ENCODE measurements at places on chromosomes 3 and 15.
A peak's percentile ranks its signal among the peaks of the same experiment; 100 is the strongest.

DNA sequence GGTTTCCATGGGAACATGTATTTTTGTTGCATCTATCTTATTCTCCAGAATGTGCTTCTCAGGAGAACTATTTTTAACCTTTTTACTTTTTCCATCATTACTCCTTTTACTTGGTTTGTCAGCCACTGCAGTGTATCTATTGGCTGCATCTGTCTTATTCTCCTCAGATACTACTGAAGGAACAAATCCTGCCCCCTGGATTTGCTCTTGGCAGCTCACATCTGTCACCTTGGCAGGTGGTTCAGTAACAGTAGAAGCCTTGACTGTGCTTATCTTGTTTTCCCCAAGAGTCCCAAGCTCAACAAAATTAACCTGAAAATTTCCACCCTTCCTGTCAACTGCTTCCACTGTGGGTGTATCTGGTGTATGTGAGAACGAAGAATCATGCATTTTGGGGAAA lies 106.0 kb downstream of the MAP4 start:
- DNase-seq: no peak

DNA sequence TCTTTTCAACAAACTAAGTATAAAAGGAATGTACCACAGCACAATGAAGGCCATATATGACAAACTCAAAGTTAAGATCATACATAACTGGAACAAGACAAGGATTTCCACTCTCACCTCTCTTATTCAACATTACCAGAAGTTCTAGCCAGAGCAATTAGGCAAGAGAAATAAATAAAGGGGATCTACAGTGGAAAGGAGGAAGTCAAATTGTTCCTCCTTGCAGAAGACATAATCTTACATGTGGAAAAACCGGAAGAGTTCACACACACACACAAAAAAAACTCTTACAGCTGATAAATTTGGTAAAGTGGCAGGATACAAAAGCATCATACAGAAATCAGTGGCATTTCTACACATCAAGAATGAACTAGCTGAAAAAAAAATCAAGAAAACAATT lies 277.9 kb downstream of the MCTP2 start:
- no peak for DNase-seq

DNA sequence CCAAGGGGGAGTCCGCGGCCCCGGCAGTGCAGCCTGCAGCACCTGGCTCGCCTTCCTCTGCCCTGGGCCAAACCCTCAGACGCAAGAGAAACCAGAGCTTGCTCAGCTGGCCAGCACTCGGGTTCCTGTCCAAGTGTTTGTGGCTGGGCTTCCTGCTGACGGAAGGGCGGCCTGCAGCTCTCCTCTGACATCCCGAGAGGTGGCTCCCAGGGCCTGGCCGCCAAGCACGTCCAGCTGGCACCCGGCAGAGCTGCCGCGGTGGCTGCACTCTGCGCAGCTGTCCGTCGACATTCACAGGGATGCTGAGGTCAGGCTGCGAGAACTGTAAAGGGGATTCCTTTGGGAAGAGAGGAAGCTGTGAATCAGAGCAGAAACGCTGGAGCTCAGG lies 85.6 kb downstream of the CPN2 start:
- DNase-seq: peak; percentile 62

DNA sequence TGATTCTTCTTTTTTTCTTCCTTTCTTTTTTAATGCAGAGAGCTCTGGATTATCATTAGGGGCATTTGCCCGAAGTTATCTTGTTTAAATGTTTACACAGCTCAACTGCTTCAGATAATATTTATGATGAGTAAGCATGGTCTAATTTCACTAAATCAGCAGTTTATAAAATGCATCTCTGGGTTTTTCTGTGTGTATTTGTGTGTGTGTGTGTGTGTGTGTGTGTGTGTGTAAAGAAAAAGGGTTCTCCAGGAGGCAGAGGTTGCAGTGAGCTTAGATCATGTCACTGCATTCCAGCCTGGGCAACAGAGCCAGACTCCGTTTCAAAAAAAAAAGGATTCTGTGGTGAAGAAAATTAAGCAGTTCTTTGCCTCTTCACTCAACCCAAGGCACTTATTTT lies 25.9 kb upstream of the TNFSF10 start:
- no peak for DNase-seq

GRCh38 chr3:140468407-140468806 lies 209.5 kb upstream of the TRIM42 start:
- DNase-seq: no peak

GRCh38 chr3:152071924-152072323 lies 196.8 kb upstream of the MBNL1 start:
- no peak for DNase-seq

DNA sequence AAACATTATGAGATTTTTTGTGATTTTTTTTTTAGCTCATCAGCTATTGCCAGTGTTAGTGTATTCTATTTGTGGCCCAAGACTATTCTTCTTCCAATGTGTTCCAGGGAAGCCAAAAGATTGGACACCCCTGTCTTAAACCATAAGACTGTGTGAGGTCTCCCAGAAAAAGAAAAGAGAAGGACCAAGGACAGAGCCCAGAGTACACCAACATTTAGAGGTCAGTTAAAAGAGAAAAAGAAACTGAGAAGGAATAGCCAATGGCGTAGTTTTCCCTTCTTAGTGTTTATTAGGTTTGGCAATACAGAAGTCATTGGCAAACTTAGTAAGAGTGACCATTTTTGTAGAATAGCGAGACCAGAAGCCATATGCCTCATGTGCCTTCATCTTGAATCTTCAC lies 36.1 kb upstream of the SLC25A36 start:
- no peak for DNase-seq

DNA sequence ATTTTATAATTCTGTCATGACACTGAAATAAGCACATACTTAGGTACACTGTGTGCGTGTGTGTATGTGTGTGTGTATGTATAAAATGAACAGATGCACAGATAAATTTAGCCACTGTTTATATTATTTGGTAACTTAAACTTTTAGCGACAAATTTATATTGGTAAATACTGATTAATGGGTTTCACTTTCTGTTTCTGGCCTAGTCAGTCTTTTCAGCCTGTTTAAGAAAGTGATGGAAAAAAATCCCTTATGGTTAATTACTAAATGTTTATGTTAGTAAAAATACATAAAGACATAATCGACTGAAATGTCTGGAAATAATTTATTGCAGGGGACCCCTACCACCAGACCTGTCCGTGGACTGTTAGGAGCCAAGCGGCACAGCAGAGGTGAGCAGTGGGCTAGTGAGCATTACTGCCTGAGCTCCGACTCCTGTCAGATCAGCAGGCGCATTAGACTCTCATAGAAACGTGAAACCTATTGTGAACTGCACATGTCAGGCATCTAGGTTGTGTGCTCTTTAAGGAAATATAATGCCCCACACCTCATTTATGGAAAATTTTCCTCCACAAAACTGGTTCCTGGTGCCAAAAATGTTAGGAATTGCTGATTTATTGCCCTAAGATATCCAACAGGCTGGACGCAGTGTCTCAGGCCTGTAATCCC lies 717.4 kb downstream of the SI start:
- DNase-seq: no peak

GRCh38 chr15:40567111-40567510 lies 2.0 kb upstream of the RPUSD2 start:
- no peak for DNase-seq

DNA sequence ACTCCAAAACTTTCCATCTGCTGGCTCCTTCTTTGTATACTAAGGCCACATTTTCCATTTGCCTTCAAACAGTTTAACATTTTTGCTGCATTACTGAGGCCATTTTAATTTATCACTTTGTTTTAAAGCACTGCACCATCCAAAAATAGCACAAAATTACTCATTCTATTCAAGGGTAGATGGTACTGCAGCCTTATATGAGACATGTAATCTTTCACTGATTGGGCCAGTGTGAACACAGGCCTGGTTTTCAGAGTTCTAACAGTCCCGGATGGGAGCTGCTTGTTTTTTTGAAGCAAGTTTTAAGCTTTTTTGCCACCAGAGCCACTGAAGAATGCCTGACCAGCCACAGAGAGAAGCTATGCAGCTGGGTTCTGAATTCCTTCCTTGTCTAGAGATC lies 172.3 kb upstream of the TSC22D2 start:
- peak; percentile 69 for DNase-seq

GRCh38 chr3:28980131-28980530 lies 300.7 kb upstream of the RBMS3 start:
- DNase-seq: no peak

DNA sequence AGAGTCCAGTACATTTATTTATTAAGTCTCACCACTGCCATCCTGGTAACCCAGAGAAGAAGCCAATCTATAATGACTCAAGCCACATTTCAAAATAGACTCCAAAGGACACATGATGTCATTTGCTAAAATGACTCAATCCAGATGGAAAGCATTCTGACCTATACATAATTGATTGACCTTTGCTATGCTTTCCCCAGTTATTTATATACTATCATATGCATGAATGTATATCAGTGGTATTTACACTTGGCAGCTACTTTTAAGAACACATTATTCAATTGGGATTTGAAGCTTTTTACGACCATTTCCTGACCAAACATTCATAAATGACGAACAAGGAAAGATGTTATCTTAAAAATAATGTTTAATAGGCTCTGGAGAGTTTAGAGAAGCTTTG lies 297.2 kb downstream of the FHIT start:
- peak; percentile 69 for DNase-seq

DNA sequence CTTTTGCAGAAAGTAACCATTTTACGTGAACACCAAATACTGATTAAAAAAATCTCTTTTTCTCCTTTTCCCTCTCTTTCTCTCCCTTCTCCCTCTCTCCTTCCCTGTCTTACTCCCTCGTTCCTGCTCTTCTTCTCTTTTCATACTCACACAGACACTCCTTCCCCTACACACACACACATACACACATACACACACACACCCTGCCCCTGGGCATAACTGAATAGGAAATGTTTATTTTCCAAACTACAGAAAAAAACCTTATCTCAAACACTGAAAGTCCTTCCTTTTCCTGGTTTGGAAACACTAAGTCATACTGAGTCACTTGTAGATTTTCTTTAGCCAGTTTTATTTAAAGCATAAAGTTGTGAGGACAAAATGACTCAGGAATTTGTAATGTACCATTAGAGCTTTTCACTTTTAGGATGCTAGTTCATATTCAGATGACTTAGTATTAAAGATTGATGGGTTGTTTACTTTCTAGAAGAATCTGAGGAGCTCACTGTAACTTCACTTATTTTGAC lies 62.4 kb downstream of the MBNL1 start:
- DNase-seq: no peak

DNA sequence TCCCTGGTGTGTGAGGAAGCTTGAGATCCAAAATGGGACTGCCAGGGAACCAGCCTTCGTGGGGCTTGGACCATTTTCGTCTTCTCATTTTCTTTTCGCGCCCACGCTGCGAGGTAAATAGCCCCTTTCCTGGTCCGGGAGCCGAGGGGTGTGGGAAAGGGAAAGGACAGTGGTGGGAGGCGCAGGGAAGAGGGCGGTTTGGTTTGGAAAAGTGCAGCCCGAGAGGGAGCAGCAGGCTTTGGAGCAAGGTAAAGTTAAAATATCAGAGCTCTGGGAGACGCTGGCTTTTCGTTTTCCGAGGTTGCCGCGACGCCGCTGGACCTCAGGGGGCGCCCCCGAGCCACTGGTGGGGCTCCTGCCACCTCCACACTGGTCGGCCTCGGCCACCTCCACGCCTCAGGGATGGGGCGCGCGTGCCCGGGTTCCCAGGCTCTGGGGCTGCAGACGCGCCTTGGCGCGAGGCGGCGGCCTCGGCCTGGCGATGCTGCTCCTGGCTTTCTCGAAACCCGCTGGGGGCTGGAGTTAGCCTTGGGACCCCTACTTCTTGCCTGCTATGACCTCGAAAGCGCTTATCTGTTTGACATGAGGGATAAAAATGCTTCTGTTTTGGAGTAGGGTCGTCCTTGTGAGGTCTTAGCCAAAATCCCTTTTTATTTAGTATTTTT lies 3.2 kb downstream of the PTPRG start:
- DNase-seq: peak; percentile 55

GRCh38 chr3:131540821-131541220 lies 38.0 kb upstream of the MRPL3 start:
- DNase-seq: no peak
